ENCODE measurements at places on chromosomes 5 and 9.

DNA sequence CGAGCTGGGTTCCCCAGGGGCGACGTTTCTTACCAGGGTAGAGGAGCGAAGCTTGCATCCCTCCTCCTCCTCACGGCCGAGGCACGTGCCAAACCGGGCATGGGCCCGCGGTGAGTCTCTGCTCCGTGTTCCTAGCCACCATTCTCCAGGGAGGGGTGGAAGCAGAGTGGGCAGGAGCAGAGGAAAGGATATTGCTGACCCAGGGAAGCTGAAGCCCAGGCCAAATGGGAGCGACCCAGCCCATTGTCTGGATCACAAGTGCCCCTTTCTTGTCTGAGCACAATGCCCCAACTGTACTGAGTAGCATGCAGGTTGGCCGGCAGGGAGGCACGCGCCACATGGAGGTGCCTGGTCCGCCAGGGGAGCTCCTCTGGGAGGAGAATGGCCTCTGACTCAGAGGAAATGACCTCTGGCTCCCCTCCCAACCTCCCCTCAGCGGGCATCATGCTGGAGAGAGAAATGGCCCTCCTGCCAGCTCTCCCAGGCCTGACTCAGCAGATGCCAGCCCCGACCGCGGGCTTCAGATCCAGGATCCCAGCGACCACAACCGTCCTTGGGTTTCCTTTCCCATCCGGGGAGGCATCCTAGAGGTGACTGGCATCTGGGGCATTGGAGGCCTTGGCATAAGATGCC is 1.1 kb downstream of the PRR7 start:
- no peaks in the 10 kb centered on the region for H3K27me3 ChIP-seq
- peak; percentile 53 for DNase-seq
- H3K36me3 ChIP-seq: peaks cover 2% of the 10 kb centered on the region

DNA sequence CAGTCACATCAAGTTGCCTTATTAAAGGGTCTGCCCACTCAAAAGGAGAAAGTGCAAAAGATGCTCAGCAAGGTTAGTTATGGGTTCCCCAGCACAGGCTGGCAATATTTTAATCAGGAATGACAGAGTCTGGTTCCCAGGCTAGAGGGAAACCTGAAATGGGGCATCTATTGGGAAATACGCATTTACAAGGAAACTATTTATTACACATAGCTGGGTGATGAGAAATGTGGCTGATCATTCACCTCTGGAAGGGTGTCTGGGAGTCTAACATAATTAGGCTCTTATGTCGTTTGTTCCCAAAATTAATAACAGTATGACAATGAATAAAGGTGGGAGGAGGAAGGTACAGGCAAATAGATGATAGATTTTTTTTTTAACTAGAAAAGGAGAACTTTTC is 314.7 kb downstream of the ENC1 start:
- H3K27ac ChIP-seq: no peak overlapping the region
- DNase-seq: no peak
- H3K27me3 ChIP-seq: peaks cover 53% of the 10 kb centered on the region
- no peaks in the 10 kb centered on the region for H3K36me3 ChIP-seq
- no peak overlapping the region for H3K4me3 ChIP-seq

- DNase-seq: no peak
- H3K36me3 ChIP-seq: peaks cover 23% of the 10 kb centered on the region
- no peak overlapping the region for H3K4me3 ChIP-seq
- no peaks in the 10 kb centered on the region for H3K27me3 ChIP-seq
- no peak overlapping the region for H3K27ac ChIP-seq
- peaks cover 5% of the 10 kb centered on the region for H3K4me1 ChIP-seq
Observed at GRCh38 chr5:127060470-127060985, 12.8 kb downstream of the C5orf63 start.

DNA sequence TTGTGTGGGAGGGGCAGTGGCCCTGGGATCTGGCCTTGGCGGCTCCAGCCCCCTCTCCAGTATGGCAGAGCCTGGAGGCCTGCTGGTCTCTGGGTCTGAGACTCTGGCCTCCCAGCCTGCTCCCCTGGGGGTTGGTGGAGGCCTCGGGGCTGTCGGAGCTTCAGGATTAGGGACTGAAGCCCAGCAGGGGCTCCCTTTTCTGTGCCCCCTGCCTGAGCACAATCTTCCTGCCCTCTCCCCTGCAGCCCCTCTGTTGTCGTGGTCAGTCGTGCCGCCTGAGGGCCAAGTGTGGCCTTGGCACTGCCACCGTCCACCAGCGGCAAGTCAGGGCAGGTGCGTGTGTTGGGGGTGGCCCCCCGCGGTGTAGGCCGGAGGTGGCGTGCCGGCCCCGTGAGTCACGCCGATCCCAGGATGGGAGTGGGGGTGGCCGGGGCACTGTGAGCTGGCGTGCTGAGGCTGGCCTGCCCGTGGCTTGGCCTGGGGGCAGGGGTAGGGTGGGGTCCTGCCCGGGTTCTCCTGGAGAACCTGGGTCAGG is 53.6 kb downstream of the RXRA start:
- no peaks in the 10 kb centered on the region for H3K36me3 ChIP-seq
- H3K27ac ChIP-seq: no peak overlapping the region
- H3K27me3 ChIP-seq: peaks cover 3% of the 10 kb centered on the region
- H3K4me3 ChIP-seq: no peak overlapping the region

- no peak overlapping the region for H3K27ac ChIP-seq
- DNase-seq: no peak
- no peaks in the 10 kb centered on the region for H3K4me1 ChIP-seq
- H3K27me3 ChIP-seq: no peaks in the 10 kb centered on the region
- H3K4me3 ChIP-seq: no peak overlapping the region
Observed at GRCh38 chr5:27810458-27810857, 772.1 kb upstream of the CDH9 start.

GRCh38 chr9:4333787-4334186 is 33.9 kb upstream of the GLIS3 start:
- no peak for DNase-seq
- no peak overlapping the region for H3K27ac ChIP-seq
- no peak overlapping the region for H3K4me3 ChIP-seq
- H3K36me3 ChIP-seq: no peaks in the 10 kb centered on the region
- H3K27me3 ChIP-seq: no peaks in the 10 kb centered on the region

- no peak overlapping the region for H3K4me3 ChIP-seq
- no peaks in the 10 kb centered on the region for H3K36me3 ChIP-seq
- no peak for DNase-seq
Observed at GRCh38 chr5:153206361-153206760, 284.1 kb upstream of the GRIA1 start.

GRCh38 chr5:98827161-98827560 is 53.7 kb downstream of the RGMB start:
- no peak for DNase-seq
- no peak overlapping the region for H3K4me3 ChIP-seq
- no peaks in the 10 kb centered on the region for H3K27me3 ChIP-seq
- H3K36me3 ChIP-seq: no peaks in the 10 kb centered on the region
- H3K27ac ChIP-seq: no peak overlapping the region

DNA sequence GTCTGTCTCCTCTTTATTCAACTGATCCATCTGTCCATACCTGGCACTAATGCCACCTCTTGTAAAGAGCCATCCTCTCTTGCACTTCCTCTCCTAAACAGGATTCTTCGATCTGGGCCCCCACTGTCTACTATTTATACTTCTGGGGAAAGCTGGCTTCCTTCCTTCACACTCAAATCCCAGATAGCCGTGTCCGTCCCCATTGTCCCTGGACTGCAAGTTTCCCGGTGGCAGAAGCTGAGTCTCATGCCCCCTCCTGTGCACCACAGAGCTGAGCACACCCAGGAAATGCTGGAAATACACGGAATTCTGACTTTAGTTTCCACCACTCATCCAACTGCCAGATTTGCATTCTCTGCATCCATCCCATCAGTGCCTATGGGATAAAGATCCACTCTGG is 84.0 kb downstream of the MARCHF11 start:
- H3K36me3 ChIP-seq: no peaks in the 10 kb centered on the region
- no peaks in the 10 kb centered on the region for H3K4me1 ChIP-seq
- no peak for DNase-seq
- no peak overlapping the region for H3K4me3 ChIP-seq
- no peak overlapping the region for H3K27ac ChIP-seq

Data from activated naive CD8-positive, alpha-beta T cell treated with anti-CD3 and anti-CD28 coated beads, Interleukin-2, amount 50 U/mL, for 24 hours (primary cell).